ENCODE measurements at places on chromosomes 4 and X.

DNA sequence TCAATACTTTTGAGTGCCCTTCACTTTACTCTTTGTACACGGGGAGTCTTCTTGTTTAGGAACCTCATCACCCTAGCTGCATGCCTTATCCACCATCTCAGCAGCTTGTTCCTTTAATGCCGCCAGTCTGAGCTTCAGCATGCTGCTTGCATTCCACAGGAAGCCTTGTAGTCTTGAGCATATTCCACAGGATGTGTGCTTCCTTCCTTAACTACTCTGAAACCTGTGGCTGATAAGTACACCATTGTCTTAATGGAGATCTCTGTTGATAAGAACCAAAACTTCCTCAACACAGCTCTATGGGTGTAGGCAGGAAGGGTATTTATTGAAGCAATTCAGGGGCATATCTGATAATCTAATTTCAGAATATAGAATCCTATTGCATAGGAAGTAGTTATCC is 24.4 kb upstream of the CCNI start:
- DNase-seq, result peak; percentile 9

- no peak for DNase-seq
These were observed 6.8 kb downstream of the METAP1 start for GRCh38 chr4:99002279-99002678.

GRCh38 chr4:156154978-156155377 is 201.3 kb upstream of the CTSO start:
- no peak for DNase-seq

GRCh38 chr4:90958256-90958895 is 831.2 kb downstream of the CCSER1 start:
- DNase-seq, result no peak

DNA sequence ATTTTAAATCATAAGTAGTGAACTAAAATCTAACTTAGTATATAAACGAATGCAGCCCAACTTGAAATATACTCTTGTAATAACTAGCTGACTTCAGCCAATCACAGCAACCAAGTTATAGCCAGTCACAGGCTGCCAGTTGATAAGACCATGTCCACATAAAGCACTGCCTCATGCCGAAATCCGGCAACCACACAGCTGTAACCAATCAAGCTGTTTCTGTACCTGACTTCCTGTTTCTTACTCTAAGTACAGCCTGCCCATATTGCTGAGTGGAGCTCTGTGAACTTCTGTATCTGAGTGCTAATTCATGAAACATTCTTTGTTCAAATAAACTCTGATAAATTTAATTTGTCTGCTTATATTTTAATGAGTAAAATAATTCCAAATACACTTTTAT is 805.3 kb upstream of the EPHA5 start:
- no peak for DNase-seq

GRCh38 chr4:85477534-85477933 is 2.6 kb downstream of the ARHGAP24 start:
- no peak for DNase-seq

DNA sequence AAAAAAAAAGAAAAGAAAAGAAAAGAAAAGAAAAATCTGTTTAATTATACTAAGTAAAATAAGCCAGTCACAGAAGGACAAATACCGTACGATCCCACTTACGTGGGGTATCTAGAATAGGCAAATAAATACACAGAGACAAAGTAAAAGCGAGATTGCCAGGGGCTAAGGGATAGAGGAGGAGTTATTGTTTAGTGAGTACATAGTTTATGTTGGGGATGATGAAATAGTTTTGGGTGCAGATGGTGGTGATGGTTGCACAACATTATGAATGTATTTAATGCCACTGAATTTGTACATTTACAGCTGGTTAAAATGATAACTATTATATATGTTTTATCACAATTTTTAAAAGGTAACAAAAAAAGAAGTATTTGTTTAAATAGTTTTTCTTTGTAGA is 7.1 kb downstream of the CA5B start:
- DNase-seq, result no peak

GRCh38 chr4:2881431-2881830 is 37.8 kb downstream of the ADD1 start:
- no peak for DNase-seq

- DNase-seq, result no peak
These were observed 494.4 kb downstream of the KCNIP4 start for GRCh38 chr4:21454201-21454600.

GRCh38 chr4:70943114-70943513 is 40.9 kb downstream of the MOB1B start:
- no peak for DNase-seq

GRCh38 chr4:3818371-3818770 is 52.2 kb downstream of the ADRA2C start:
- no peak for DNase-seq

- DNase-seq, result no peak
These were observed 436.6 kb downstream of the SPRY1 start for GRCh38 chr4:123833171-123833643.

GRCh38 chr4:134027931-134028330 is 173.7 kb downstream of the PABPC4L start:
- no peak for DNase-seq

- DNase-seq, result peak; percentile 69
These were observed 1.6 kb downstream of the PPP3CA start for GRCh38 chr4:101345596-101346350.

DNA sequence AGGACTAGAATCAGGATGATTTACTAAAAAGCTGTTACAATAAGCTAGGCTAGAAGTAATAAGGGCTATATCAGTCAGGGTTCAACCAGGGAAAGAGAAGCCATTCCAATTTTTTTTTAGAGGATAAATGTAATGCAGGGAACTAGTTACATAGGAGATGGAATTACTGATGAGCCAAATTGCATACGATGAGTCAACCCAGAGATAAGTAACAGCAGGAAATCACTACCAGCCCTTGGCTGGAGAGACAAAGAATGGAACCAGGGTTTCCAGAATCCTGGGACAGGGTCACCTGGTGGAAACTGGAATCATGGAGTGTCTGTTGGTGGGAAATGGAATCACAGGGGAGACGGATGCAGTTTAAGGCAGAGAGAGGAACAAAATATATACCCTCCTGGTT is 13.1 kb upstream of the MAGEA4 start:
- DNase-seq, result no peak

DNA sequence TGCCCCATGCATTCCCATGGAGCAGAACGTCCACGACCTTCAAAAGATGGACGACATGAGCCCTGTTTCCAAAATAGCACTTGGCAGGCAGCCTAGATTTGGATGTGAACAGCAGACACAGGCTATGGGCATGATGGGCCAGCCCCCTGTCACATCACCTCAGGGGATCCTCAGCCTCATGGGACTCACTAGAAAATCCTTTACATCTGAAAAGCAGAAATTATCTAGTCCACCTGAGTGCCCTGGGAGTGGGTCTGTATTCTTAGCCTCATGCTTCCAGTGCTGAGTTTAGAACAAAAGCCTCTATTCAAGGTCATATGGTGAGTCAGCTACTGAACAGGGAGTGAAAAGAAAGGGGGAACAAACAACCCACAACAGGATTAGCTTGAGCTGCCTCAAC is 35.8 kb downstream of the GRIA3 start:
- no peak for DNase-seq

GRCh38 chr4:164482758-164483157 is 271.2 kb upstream of the SMIM31 start:
- DNase-seq, result no peak

DNA sequence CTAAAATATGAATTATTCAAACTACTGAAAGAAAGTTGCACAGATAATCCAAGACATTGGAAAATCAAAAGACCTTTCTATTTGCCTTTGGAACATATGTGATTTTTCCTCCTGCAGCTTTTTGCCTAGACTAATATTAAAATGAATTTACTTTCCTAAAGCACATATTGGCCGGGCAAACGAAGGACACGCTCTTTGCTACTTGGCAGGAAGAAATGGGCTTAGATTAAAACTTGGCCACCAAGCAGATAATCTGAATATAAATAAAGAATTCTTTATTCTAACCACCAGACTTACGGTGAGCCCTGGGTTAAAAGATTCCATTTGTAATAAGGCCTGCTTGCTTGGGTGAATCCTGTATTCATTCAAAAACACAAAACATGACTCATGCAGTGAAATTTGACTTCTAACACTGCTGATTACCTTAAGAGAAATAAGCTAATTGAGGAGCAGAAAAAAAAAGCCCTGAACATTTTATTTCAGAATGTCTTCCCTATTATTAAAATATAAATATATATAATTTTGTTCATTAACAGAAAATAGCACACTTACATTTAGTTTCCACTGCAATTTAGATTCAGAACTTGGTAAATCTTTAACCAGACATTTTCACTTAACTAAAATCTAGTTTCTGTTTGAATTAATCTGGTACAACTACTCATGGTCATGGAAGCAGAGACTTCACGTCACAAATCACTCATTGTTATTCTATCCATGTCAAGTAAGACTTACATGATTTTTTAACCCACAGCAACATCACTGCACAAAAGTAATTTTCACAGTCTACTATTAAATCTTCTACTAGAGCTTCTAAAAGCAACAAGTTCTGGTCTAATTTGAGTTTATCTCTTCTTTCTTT is 116.1 kb upstream of the PLAC1 start:
- no peak for DNase-seq

DNA sequence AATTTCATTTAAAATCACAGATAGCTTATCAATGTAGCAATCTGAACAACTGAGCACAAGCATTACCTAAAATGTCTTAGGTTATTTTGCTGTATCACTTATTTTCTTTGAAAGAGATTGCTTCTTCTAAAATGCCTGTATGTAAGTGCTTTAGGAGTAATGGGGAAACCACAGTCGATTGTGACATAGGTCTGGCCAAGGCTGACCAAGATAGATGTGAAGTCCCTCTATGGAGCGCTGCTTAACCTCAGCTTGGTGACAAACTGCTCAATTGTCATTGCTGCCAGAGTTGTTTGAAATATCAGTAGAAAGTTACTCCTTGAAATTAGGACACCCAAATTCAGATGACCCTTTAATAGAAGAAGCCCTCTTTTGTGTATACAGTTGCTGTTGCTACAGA is 401.9 kb upstream of the NDST4 start:
- DNase-seq, result no peak

GRCh38 chrX:63782515-63782914 is 2.5 kb downstream of the ARHGEF9 start:
- no peak for DNase-seq

GRCh38 chr4:3299122-3299975 is 6.5 kb downstream of the RGS12 start:
- DNase-seq, result no peak

DNA sequence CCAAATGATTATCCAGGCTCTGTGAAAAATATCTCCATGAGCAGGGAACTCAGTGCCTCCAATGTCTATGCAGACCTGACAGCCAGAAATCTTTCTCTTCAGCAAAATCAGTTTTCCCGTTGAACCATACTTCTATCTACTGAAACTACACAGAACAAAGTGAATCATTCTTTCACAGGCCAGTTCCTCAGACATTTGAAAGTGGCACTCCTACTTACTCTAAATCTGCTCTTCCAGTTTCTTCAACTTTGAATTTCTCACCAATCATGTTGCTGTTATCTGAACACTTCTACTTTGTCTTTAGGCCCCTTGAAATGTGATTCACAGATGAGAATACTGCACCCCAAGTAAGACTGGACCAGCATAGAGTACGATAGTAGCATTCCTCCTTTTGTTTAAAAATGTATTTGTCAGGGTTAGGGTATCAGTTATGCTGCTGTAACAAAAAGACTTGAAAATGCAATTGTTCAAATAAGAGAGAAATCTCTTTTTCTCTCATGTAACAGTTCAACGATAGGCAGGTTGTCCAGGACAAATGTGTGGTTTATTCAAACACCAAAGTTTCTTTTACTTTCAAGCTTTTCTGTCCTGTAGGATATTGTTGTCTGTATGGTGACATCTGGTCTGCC is 210.6 kb upstream of the KLF3 start:
- no peak for DNase-seq

GRCh38 chr4:27873596-27873995 is 1013.0 kb downstream of the STIM2 start:
- DNase-seq, result no peak

DNA sequence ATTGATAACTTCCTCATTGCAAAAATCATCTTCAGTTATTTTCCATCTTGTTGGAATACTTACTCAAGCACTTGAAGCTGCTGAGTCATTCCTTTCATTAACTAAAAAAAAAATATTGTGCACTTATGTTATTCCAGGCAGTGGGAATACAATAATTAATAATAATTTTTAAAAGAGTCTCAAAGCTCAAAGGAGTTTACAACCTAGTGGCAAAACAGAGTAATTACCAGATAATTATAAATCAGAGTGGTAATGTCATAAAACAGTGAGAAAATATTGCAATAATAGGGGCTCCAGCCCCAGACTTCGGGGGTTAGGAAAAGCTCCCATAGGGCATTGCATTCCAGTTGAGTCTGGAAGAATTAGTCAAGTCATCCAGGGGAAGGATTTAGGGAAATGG is 79.6 kb downstream of the DDX53 start:
- DNase-seq, result no peak

DNA sequence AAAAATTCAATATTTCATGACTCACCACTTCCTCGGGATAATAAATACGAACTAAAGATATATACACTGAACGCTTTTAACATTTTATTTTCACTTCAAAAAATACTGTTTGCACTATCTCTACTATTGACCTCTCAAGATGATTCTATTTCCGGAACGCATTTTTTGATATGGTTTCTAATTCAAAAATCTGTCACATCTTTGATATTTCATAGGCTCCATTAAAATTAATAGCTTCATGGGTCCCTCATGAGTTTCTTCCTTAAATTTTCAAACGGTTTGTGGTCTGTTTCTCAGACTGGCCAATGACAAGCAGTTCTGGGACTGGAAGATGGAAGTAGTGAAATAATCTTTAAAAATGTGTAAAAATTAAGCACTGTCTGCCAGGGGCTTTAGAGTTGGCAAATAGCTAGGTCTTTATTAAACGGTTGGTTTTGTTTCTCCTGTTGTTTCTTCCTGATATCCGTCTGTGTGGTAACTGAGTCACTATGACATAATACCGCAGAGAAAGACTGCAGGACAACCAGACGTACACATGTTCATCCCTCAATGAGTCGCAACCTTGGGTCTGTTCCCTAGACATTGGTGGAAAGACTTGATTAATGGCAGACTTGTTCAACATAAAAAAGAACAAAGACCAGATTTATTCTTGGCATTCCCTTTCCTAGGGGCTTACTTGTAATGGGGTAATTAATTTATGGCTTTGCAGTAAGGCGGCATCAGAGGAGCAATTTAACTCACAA is 133.8 kb downstream of the PALLD start:
- no peak for DNase-seq

GRCh38 chr4:124224256-124224655 is 488.3 kb downstream of the ANKRD50 start:
- DNase-seq, result no peak

DNA sequence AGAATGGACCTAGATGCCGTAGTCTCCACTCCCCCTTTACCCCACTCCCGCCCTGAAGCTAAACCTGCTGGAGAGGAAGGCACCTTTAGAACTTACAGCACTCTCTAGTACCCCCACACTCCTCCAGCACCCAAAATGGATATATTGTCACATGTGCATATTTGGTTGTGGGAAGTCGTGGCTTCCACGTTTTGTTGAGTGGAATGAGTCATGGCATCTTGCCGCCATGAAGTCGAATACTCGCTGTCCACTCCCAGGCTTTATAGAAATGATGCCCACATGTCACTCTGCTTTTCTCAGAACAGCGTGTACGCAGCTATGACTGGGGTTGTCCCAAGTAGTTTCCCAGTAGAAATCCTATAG is 545 bp downstream of the ABCE1 start:
- peak; percentile 30 for DNase-seq

All from natural killer cell (primary cell).